Naive thymus-derived CD8-positive, alpha-beta T cell (primary cell): ENCODE measurements at places on chromosomes 12 and 14.

DNA sequence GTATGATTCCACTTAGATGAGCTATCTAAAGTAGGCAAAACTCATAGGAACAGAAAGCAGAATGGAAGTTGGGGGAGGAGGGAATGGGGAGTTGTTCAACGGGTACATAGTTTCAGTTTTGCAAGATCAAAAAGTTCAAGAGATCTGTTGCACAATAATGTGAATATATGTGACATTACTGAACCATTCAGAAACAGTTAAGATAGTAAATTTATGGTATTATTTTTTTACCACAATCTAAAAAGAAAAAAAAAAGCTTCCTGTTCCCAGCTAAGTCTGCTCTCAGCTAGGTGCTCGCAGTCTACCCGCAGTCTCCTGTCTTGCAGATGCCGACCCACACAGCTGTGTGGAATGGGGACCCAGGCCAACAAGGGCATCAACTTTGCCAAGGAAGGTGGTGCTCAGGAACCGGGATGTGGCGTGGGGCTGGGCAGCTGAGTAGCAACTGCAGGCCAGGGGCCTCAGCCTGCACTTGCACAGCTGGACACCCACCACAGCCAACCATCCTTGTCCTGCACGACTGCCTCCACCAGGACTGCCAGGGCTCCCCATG, 15.3 kb upstream of the ANO6 start:
- DNase-seq: no peak

GRCh38 chr12:101859664-101860607, 17.4 kb upstream of the DRAM1 start:
- DNase-seq: no peak

DNA sequence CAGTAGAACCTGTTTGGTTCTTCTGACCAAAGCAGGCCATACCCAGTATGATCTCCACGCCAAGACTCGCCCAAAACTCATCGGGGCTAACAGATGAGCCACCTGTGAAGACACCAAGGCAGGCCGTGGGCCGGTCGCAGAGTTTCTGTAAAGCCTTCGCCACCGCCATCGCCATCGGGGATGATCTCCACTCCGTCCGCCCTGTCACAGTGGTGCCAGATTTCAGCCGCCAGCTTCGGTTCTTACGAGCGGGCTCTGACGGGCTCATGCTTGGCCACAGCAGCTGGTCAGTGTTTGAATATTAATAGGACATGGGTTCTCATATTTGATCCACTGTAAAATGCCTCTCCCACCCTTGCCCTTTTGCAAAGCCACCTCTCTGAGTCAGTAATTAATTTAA, 113.2 kb upstream of the TMEM132D start:
- no peak for DNase-seq

DNA sequence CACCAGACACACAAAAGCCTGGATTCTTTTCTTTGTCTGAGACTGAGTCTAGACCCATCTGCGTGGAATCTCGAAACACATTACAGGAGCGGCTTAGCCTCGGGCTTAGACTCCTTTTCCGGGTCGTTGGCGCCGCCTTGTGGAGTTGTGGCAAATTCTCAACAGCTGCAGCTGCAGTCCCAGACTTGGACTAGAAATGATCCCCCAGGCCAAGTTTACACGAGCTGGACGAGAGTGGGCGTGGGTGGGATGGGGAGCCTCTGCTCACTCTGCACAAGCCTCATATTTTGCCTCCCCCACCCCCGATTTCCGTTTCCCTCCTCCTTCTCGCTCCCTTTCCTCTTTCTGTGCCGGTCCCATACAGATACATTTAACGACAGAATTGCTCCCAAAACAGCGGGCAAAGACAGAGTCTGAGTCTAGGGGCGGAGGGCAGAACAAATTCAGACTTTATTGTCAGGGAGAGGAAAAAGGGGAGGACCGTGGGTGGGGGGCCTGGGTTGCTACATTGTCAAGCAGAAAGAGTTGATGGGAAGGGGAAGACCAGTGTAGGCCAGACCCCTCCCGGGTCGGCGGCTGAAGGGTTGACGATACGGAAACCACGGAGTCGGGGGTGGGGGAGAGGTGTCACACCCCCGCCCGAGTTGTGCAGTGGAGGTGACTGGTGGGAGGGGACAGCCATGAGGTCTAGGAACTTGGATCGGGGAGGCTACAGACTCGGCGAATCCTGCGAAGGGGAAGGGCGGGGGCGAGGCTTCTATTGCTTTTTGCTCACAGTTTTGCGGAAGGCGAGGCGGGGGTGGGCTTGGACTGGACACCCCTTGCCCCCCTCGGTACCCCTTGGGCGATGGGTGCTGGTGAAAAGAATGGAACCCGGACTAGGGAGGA, 4.7 kb upstream of the GPR84 start:
- peak; percentile 81 for DNase-seq

- no peak for DNase-seq
Measured at GRCh38 chr12:81963636-81964035, 204.5 kb upstream of the PPFIA2 start.

- DNase-seq: no peak
Measured at GRCh38 chr14:51512316-51512715, 139.4 kb upstream of the FRMD6 start.

DNA sequence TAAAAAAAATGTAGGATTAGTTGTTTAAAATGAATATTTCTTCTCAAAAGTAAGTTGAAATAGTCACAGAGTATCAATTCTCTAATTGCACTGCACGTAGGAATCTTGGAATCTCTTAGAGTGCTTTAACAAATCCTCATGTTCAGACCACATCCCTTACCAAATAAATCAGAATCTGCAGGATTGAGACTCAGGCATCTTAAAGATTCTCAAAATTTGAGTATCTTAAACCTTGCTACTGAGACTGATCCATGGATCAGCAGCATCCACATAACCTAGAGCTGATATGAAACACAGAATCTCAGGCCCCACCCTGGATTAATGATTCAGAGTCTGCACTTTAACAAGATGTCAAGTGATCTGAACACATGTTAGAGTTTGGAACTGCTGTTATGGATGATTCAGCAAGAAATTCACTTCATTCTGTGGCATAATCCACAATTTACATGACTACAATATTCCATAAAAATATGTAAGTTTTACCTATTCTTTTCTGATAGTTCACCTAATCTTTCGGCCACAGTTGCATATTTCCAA, 58.7 kb downstream of the ADAMTS20 start:
- no peak for DNase-seq

GRCh38 chr12:56476972-56477432, 8.6 kb downstream of the SPRYD4 start:
- no peak for DNase-seq

DNA sequence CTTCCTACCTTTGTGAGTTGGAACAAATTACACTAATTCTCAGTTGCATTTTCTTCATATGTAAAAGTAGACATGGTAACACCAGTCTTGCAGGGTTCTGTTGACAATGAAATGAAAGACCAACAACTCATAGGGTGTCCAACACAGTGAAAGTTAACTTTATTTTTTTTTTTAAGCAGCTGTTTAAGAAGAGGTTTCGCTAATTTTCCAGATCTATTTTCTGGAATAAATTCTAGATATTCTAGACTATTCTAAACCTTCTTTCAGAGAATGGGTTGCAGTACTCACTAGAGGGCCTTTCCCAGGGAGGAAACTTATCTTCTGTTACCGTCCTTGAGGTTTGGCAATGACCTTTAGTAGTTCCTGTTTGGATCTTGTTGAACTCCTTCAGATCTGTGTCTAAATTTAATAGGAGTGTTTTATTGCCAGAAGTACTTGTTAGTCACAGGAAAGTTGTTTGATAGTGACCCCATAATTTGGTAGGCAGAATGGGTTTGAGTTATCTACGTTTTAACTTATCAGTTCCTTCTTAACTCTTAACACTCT, 2.8 kb upstream of the ART4 start:
- DNase-seq: no peak

- DNase-seq: no peak
Measured at GRCh38 chr14:56040121-56040520, 78.1 kb upstream of the PELI2 start.

GRCh38 chr14:87034680-87035079, 958.3 kb downstream of the GALC start:
- no peak for DNase-seq

DNA sequence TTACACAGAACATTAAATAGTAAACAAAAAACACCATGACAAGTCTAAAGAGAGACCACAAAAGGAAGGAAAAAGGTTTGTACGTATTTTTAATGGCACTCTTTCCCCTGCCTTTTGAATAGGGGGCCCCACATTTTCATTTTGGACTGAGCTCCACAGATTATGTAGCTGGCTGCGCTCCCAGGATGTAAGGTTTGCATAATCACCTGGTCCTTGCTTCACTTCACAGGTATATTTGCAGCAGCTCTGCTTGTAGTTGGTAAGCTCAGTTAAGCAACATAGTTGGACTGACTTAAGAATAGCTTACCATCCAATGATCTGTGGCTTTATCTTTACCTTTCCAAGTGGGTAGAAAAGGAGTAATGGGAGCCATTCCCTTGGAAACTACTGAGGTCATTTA, 454.7 kb downstream of the APAF1 start:
- DNase-seq: no peak

- no peak for DNase-seq
Measured at GRCh38 chr14:99250636-99251208, 21.3 kb downstream of the BCL11B start.

DNA sequence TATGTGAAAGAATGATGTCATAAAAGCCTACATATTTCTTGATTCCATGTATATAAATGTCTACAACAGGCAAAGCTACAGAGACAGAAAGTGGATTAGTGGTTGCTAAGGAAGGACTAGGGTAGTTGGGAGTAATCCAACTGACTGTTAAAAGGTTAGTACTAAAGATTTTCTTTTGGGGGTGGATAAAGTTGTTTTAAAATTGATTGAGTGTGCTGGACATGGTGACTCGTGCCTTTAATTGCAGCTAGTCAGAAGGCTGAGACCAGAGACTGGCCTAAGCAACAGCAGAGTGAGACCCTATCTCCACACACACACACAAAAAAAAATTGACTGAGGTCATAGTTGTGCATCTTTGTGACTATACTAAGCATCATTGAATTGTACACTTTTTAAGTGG, 234.3 kb downstream of the C12orf50 start:
- no peak for DNase-seq

DNA sequence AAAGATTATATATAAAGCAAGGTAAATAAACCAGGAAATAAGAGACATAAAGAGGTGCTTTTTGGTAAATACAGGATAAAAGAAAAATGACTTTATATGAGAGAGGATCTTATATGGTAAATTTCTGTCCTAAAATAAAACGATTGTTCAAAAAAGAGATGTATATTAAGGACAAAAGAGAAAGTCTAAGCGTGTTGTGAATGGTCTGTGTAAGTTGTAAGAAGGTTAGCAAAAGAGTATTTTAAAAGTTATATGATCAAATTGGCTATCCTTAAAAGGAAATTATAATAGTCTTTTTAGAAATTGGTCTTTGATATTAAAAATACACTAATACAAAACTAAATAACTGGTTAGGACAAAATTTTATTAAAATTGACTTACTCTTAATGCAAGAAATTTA, 14.1 kb upstream of the ACSM4 start:
- no peak for DNase-seq

- peak; percentile 28 for DNase-seq
Measured at GRCh38 chr14:31926123-31926522, 151.0 kb upstream of the ARHGAP5 start.

DNA sequence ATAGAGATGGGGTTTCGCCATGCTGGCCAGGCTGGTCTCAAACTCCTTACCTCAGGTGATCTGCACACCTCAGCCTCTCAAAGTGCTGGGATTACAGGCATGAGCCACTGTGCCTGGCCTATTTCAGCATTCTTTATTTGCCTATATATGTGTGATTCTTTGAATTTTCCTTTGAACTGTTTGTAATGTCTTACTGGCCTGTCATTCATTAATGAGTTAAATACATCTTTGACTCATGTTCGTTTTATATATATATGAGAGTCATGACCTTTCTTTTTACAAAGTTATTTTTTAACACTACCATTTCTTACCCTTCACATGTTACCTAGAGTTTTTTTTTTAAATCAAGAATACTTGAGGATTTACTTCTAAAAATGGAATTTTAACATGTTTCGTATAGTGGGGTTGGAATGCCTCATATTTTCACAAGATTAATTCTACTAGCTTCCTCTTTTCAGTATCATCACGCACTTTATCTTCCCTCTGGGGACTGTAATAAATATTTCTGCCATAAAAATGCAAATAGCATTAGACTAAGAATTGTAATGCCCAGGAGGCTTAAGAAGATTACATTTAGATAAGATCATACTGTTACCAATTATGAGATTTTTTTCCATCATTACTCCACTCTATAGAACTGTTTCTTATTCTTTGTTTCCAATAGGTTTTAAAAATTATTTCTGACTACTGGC, 66.7 kb downstream of the NTN4 start:
- DNase-seq: no peak

GRCh38 chr14:74077401-74077800, 6.9 kb downstream of the ALDH6A1 start:
- no peak for DNase-seq

GRCh38 chr12:30753751-30754382, 884 bp downstream of the CAPRIN2 start:
- DNase-seq: no peak

DNA sequence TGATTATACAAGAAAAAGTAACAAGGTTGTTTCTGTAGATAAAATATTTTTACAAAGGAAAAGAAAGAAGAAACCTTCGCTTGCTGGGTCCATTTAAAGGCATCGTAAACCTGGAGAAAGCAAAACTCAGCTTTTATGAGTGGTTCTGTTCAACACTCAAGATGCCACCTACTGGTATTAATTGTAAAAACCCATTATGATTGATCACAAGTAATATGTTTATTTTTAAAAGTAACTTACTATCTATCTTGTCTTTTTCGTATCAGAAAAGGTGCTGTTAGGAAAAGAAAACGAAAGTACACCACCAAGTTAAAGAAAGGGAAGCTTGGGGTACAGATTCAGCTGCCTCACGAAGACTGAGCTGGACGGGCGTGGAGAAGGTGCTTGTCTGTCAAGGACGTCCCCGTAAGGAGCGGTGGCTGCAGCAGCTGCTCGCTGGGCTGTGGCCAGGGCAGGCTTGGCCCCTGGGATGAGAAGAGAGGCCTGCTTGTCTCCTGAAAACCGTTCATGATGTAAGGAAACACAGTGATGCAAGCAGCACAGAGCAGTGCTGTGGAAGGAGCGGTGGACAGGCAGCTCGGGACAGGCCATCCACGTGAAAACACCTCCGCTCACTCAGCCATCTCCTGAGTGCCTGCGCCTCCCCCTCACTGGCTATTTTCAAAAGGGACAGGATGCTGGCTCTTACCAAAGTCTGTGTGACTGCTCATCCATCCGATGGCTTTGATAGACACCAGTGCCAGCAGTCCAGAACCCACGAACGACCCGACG, 25.0 kb downstream of the SLC15A4 start:
- DNase-seq: no peak

DNA sequence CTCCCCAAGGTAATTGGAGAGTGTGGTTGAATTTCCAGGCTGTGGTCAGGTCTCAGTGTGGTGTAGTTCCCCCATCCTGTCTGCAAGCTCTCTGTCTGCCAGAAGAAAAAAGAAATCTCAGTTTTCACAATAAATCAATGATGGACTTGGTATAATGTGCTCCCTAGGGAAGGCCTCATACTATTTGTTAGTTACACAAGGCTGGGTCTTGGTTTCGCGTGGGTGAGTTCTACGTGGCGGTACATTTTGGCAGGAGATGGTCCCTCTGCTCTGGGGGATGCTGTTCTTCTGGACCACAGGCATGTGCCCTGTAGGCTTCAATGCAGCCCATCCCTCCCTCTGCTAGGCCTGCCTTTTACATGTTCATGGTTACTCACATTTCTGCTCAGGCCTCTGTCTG, 206.4 kb upstream of the PELI2 start:
- no peak for DNase-seq

GRCh38 chr12:71710276-71711125, 24.6 kb downstream of the TMEM19 start:
- no peak for DNase-seq
